Stimulated activated naive CD8-positive, alpha-beta T cell treated with anti-CD3 and anti-CD28 coated beads, Interleukin-15, Interleukin-2, amounts not matched to agents 100 U/mL and 50 U/mL, for 24 hours (primary cell): ENCODE measurements at places on chromosomes 5 and 9.
A peak's percentile ranks its signal among the peaks of the same experiment; 100 is the strongest.

DNA sequence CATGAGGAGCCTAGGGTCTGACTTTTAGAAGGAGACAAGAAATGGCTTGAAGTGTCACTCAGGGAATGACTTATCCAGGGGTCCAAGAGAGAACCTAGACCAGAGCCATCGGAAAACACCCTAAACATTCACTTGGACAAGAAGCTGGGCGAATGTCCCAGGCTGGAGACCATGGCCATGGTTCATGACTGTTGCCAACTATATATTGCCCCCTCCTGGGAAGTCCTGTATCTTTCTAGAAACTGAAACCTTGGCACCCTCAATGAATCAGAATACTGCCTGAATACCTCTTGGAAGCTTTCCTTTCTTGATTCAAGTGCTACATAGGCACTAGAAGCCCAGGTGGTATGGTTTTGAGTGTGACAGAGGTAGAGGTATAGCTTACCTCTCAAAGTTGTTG lies 29.9 kb downstream of the TRMO start:
- DNase-seq = no peak

- DNase-seq = no peak
Observed at GRCh38 chr9:138053996-138054752, 176.6 kb downstream of the CACNA1B start.

- DNase-seq = no peak
Observed at GRCh38 chr9:77156646-77157371, 20.5 kb upstream of the VPS13A start.

GRCh38 chr5:180313677-180314505 lies 22.0 kb upstream of the MAPK9 start:
- DNase-seq = peak; percentile 55

- DNase-seq = no peak
Observed at GRCh38 chr5:54753034-54753433, 232.4 kb downstream of the ESM1 start.

GRCh38 chr5:120682851-120683250 lies 218.8 kb downstream of the PRR16 start:
- DNase-seq = no peak

- DNase-seq = no peak
Observed at GRCh38 chr5:38148021-38148625, 110.2 kb upstream of the EGFLAM start.

DNA sequence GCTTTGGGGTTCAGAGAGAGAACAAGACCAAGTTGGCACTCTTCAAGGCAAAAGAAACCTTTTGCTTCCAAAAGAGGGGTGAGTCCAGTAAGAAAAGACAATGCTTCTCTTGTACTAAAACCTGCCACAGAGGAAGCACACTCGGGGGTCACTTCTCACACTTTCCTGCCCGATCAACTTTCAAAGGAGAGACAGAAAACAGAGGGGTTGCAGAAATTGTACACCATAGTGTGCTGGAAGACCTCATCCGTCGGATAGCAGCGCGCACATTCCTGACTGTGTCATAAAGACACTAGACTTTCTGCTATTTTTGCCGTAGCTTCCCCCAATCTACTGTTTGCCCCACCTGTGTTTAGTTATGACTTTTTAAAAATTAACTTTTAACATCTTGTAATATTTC lies 66.9 kb downstream of the OR2K2 start:
- no peak for DNase-seq

GRCh38 chr9:89792189-89793123 lies 187.6 kb downstream of the GADD45G start:
- no peak for DNase-seq

- DNase-seq = no peak
Observed at GRCh38 chr5:149401051-149401450, 22.0 kb upstream of the IL17B start.

DNA sequence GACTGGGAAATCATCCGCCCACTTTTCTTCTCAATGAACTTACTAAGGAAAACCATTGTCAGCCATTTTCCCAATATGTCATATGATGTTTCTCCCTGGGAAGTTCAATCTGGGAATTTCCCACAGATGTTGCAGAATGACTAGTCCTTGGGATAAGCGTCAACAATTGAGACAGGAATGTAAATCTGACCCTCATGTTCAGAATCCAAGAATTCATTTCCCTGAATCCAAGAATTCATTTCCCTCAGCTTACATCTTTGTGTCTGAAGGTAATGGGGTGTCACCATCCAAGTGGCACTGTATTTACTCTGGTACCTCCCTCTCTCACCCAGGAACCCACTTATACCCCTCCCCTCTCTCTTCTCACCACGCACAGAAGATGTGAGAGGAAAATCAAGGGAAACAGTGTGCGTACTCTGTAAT lies 7.4 kb downstream of the KLF9 start:
- no peak for DNase-seq

DNA sequence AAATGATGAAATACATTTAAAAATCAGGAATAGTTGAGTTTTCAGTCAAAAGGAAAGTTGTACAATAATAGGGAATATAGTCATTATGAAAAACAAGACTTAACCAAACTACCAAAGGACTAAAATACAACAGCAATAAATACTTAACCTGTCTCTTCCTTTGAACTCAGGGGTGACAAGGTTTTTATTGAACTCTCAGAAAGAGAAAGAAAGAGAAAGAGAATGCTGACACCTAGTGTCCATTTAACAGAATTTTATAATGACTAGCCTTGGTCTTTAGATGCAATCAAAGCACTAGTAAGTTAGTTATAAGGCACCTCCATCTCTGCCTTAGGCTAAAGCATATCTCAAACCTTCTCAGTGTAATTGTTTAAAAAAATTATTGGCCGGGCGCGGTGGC lies 47.5 kb downstream of the UIMC1 start:
- no peak for DNase-seq

DNA sequence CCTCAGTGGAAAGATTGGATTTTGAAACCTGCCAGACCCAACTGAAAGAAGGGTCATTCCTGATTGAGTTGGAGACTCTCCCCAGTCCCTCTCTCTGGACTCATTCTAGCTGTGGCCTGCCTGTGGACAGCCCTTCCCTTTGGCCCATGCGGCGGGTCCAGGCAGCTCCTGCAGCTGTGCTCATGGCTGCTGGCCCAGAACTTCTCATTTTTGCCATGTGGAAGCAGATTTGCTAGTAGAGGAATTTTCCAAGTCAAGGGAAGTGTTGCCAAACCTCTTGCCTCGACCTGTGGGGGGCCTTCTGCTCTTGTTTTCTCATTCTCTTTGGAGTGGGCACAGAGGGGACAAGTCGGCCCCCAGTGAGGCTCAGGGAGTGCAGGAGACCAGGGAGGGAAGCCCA lies 89.2 kb downstream of the ANKRD33B start:
- DNase-seq = no peak

DNA sequence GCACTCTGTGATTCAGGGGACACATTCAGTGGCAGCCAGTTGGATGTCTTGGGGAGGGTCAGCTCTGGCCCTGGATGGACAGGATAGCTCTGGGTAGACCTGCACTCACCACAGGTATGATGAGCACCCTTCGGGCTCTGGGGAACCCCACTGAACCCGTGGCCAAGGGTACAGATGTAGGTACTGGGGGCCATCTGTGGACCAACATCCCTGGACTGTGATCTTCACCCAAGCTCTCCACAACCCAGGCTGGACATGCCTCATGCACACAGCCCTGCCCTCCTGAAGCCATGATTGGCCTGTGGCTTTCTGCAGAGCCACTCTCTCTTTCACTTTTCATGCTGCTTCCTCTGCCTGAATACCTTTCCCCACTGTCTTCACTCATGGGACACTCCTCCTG lies 15.6 kb upstream of the ACSL6 start:
- no peak for DNase-seq

DNA sequence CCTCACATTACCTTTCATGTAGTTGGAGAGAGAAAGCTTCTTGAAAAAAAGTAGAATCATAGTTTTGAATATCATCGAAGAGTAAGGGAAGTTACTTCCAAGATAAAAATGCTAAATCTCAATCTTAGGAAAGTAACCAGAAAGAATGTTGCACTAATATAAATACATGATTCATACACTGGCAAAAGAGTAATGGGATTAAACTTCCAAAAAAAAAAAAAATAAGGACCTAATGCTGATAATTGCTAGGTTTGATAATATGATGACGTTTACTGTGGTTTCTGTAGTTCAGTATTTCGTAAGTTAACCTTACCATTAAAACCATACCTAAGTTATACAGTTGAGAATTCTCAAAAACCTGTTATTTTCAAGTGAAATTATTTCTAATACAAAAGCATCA lies 573.8 kb upstream of the CDH9 start:
- DNase-seq = no peak

DNA sequence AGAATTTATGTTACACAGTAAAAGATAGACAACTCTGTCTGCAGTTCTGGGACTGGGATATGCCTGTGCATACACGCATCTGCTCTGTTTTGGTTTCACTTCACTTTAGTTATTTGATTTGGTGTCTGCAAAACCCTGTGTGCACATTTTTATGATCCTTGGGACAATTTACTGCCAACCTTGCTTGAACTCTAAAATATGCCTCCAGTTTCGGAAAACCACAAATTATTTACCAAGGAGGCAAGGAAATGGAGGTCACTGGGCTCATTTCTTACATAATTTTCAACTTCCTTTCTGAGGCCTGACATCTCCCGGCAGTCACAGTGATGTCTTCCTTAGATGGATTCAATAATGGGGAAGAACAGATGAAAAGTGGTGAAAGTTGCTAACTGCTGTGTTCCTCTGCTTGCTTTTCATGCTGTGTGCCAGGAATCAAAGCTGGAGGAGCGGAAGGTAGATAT lies 61.2 kb upstream of the TAF11L2 start:
- no peak for DNase-seq

- no peak for DNase-seq
Observed at GRCh38 chr5:91670122-91670521, 287.0 kb upstream of the ARRDC3 start.

GRCh38 chr9:77750284-77750683 lies 102.2 kb upstream of the GNA14 start:
- DNase-seq = no peak
